ENCODE measurements at places on chromosomes 13 and 19. TPM values are rescaled to one million over a fixed set of nuclear protein-coding genes. Genes with fewer than 3 reads are reported as not detected.
A peak's percentile ranks its signal among the peaks of the same experiment; 100 is the strongest.

DNA sequence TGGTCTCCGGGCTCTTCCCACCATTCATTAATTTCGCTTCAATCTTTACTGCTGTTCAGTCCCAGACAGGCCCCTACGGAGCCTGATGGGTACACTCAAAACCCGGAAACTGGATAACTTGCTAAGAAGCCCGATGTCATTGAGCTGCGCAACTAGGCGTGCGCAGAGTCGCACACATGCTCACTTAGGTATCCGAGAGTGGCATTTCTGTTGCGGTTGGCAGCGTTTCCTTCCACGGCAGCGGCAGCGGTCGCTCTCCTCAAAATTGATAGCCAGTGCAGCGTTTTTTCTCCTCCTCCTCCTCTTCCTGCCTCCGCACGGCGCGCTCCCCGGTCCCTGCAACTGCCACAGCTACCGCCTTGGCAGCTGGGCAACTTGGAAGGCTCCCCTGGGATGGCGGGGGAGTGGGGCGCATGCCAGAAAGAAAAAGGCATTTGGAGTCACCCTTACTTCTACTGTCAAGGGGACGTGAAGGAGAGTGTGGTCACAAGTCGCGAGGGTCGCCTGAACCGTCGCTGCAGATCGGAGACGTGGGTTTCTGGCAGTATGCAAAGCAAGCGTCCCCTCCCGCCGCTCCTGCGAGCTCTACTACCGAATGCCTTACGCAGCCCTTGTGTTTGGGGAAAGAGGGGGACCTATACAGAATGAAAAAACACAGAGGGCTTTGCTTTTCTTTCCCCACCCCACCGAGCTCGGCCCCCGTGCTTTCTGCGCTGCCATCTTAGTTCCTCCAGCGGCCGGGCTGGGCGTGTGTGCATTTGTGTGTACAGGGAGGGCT lies 2.4 kb upstream of the MYCBP2 start:
- H3K4me1 ChIP-seq = peaks cover 46% of the 10 kb centered on the region
- H3K27me3 ChIP-seq = no peaks in the 10 kb centered on the region
- peak overlapping the region; percentile 89 for H3K4me3 ChIP-seq
- H3K27ac ChIP-seq = peak overlapping the region; percentile 80
- H3K36me3 ChIP-seq = no peaks in the 10 kb centered on the region
- DNase-seq = peak; percentile 96

GRCh38 chr19:41295499-41295898 lies 14.5 kb upstream of the CCDC97 start:
- no peak for DNase-seq
- H3K4me1 ChIP-seq = peaks cover 56% of the 10 kb centered on the region
- no peak overlapping the region for H3K4me3 ChIP-seq
- peaks cover 72% of the 10 kb centered on the region for H3K36me3 ChIP-seq
- peaks cover 7% of the 10 kb centered on the region for H3K27me3 ChIP-seq
- peak overlapping the region; percentile 98 for H3K27ac ChIP-seq

Gene CRX
- not detected for total RNA-seq

DNA sequence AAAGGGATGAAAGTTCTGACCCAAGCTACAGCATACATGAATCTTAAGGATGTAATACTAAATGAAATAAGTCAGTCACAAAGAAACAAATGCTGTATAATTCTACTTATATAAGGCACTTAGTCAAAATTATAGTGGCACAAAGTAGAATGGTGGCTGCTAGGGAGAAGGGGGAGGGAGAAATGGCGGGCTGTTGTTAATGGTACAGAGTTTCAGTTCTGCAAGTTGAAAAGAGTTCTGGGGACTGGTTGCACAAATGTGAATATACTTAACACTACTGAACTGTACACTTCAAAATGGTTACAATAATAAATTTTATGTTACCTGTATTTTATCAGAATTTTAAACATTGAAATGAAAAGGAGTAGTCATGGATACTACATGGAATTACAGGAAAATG lies 48.9 kb upstream of the CLDN10 start:
- no peaks in the 10 kb centered on the region for H3K4me1 ChIP-seq
- DNase-seq = no peak
- H3K27ac ChIP-seq = no peak overlapping the region
- peaks cover 2% of the 10 kb centered on the region for H3K27me3 ChIP-seq

Gene C19orf73
- total RNA-seq = 0.68 TPM

DNA sequence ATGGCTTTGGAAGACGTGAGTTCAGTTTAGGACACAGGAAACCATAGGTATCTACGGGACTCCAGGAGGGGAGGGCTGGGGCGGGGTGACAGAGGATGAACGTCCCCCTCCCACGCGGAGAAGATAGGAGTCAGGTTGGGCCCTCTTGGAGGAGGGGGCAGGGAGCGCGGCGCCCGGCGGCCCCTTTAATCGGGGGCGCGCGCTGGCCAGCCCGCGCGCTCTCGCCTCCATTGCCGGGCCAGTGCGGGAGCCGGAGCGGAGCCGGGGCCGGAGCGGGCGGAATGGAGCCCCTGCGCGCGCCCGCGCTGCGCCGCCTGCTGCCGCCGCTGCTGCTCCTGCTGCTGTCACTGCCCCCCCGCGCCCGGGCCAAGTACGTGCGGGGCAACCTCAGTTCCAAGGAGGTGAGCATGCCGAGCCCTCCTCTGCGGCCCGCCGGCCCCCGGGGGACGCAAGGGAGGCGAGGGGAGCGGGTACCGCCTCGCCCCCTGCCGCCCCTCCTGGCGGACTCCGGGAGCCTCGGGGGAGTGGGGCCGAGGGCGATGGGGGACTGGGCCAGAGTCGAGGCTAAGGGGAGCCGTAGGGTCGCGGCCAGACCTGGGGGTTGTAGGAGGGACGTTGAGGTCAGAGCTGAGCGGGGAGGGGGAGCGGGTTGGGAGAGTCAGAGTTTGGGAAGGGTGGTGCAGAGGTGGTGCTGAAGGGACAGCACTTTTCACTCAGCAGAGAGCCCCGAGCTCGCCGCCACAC lies at the start of gene TMEM145:
TSS of gene TMEM145 (plus strand) at position 214 of the 744 bp plus-strand sequence. CDS start at position 282, 68 bp downstream.
- DNase-seq = no peak
- H3K4me3 ChIP-seq = peak within 1 kb of the TSS; percentile 74
- no peak within 1 kb of the TSS for H3K27ac ChIP-seq
- no peaks in the 10 kb centered on the region for H3K36me3 ChIP-seq
- H3K4me1 ChIP-seq = peaks cover 15% of the 10 kb centered on the region
- peaks cover 32% of the 10 kb centered on the region for H3K27me3 ChIP-seq

Gene KLK12
- not detected for total RNA-seq

DNA sequence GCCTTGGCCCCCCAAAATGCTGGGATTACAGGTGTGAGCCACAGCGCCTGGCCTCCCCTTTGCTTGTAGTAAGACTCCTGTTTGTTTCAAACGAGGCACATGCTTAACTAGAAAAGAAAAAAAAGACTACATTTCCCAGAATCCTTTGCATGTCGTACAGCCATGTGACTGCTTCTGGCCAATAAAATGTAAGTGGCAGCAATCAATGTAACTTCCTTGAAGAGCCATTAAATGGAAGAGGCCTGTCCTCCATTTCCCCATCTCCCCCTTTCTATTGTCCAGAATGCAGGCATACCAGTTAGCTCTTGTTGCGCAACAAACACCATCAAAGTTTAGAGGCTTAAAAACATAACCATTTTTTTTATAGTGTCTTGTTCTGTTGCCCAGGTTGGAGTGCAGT lies 10.4 kb upstream of the GPR32 start:
- no peaks in the 10 kb centered on the region for H3K4me1 ChIP-seq
- no peak overlapping the region for H3K4me3 ChIP-seq
- DNase-seq = peak; percentile 35
- no peak overlapping the region for H3K27ac ChIP-seq
- H3K36me3 ChIP-seq = no peaks in the 10 kb centered on the region
- H3K27me3 ChIP-seq = peaks cover 2% of the 10 kb centered on the region

Measured in HFFc6 (cell line).